ENCODE measurements at places on chromosomes 12 and 14. TPM values are rescaled to one million over a fixed set of nuclear protein-coding genes. Genes with fewer than 3 reads are reported as not detected.

- peak; percentile 19 for DNase-seq
Measured at GRCh38 chr12:48183091-48183875, at the start of gene CCDC184. CCDC184 (plus strand) TSS chr12:48183644; CDS start chr12:48184123, 479 bp downstream.

GRCh38 chr14:90545966-90546751 is 149.3 kb downstream of the CALM1 start:
- peak; percentile 81 for DNase-seq

DNA sequence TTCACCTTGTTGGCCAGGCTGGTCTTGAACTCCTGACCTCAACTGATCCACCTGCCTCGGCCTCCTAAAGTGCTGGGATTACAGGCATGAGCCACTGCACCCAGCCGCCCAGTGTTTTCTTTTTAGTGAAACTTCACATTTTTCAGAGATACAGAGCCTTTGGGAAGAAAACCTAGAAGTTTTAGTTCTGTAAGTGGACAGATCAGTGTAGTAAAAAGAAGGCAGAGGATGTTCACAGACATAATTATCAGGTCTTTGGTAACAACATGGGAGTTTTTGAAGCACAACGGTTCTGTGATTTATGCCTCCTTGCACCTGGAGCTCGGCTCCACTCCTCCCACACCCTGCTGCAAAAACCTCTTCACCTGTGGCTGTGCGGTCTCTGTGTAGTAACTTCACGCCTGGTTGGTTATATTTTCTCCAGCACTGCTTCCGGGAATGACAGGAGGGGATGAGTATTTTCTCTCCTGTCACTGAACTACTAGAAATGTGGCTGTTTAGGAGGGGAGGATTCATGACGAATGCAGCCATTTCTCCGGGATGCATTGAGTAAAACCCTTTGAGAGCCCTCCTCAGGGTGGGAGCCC is 67.0 kb downstream of the ARF6 start:
- DNase-seq = peak; percentile 79

DNA sequence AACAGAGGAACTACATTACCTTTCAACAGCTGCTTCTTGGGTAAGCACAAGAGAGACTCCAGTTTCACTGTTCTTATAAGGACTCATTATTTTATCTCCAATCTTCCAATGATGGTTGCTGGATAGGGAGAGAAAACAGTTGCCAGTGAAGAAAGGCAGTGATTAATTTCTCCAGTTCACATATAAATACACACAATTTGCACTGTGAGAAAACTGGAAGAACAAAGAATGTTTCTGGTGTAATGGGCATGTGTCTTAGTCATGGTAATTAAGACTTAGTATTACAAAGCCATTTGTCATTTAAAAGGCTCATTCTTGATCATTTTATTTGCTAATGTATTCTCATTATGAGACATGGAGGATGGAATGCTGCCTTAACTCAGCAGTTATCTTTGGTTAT is 78.0 kb upstream of the FAR2 start:
- no peak for DNase-seq

GRCh38 chr12:78338054-78338785 is 507.5 kb downstream of the NAV3 start:
- DNase-seq = no peak

- no peak for DNase-seq
Measured at GRCh38 chr12:95351748-95352147, 122.2 kb upstream of the METAP2 start.

DNA sequence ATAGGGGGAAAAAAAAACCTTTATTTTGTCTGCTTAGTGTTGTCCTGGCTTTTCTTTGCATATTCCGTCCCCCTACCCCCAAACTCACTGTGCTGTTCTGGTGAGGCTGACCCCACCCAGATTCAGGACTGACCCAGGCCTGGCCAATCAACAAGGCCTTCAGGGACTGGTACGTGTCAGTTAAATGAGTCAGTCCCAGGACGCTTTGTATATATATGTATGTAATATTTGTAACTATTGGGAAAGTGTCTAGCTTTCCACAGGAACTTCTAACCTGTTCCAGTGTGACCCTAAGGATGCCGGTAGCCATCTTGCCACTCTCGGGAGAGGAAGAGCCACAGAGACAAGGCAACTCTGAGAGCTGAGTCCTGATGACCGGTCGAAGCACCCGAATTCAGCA is 107.4 kb downstream of the VCPKMT start:
- no peak for DNase-seq

DNA sequence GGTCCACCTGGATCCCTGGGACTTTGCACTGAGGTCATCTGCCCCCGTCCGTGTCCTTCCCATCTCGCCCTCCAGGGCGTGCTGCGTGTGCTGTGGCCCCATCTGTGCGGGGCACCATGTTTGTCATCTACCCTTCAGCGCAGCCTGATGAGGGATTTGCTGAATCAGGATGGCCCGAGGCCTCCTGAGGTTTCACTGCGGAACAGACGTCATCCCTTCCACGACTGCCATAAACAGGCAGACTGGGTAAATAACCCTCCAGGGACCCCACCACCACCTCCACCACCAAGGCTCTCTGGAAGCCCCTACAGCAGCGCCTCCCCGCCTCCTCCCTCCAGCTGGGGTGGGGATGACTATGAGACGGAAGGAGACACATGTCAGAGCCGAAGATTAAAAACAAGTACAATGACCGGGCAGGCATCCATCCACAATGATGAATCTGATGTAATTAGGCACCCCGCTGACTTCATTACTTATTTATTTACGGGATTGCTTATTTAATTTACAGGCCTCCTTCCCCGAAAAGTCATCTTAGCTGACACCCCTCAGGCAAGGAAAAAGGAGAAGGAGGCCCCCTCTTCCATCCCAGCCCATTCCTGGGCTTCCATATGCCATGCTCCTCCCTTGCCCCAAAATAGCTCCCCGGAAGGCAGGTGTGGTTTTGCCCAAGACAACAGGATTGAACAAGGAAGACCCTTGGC is 39.4 kb downstream of the NCOR2 start:
- no peak for DNase-seq

GRCh38 chr14:51333901-51334521 is 94.0 kb downstream of the TMX1 start:
- no peak for DNase-seq

Gene TRMT61A
- 24.4 TPM for total RNA-seq

Gene SLC8A3
- not detected for total RNA-seq

Measured in thyroid gland (tissue), 4 donors.